ENCODE measurements at places on chromosomes 1 and 21.

GRCh38 chr21:27047658-27048314, 80.9 kb upstream of the ADAMTS5 start:
- no peak for DNase-seq

DNA sequence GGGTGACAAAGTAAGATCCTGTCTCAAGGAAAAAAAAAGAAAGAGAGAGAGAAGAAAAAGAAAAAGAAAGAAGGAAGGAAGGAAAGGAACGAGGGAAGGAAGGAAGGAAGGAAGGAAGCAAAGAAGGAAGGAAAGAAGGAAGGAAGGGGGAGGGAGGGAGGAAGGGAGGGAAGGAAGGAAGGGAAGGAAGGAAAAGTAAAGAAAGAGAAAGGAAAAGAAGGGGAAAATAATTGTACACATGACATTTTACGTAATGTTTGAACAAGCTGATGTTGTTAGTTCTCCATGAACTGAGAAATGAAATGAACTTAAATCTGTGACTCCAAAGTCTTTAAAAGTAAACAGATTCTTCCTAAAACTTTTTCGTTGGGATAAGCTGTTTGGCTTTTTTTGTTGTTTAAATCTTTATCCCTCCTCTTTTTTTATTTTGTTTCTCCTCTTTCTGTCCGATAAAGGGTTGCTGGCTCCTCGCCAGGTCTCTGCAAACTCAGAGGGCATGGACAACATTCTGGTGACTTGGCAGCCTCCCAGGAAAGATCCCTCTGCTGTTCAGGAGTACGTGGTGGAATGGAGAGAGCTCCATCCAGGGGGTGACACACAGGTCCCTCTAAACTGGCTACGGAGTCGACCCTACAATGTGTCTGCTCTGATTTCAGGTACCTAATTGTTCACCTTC, 59.8 kb downstream of the IL12RB2 start:
- DNase-seq, result no peak

GRCh38 chr1:201217146-201217545, 26.5 kb downstream of the IGFN1 start:
- DNase-seq, result no peak

DNA sequence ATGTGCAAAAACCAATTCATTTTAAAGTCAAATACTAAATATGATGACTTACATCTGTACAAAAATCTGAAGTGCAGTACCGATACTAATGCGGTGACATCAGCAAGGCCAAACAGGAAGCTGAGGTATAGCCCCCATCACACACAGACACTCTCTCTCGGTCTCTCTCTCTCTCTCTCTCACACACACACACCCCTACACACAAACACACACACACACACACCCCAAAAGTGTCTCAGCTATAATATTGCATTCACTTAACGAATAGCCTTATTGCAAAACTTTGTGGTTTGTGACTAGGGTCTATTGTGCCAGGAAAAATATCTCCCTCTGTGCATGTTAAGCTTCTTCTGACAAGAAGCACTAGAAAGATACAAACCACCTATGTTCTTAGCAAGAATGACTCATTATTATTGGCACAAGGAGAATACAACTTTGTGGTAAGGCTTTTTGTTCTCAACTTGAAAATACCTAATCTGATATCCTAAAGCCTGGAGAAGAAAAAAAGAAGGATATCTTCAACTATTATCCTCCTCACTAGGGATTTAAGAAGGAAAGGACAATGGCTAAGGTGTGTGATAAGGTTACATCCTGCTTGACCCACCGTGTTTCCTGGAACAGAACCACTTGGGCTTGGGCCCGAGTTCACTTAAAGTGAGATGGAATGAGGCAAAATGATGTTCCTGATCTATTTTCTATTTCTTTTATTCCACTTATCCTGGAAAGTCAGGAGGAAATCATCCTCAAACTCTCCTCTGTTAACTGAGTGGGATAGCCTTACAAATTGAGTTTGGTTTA, 107.1 kb downstream of the NIBAN1 start:
- peak; percentile 75 for DNase-seq

All from COLO829 (cell line).